Stimulated activated CD4-positive, alpha-beta T cell treated with anti-CD3 and anti-CD28 coated beads, TNF-alpha, amount 100 ng/mL, for 24 hours (primary cell): ENCODE measurements at places on chromosomes 5 and 9.

DNA sequence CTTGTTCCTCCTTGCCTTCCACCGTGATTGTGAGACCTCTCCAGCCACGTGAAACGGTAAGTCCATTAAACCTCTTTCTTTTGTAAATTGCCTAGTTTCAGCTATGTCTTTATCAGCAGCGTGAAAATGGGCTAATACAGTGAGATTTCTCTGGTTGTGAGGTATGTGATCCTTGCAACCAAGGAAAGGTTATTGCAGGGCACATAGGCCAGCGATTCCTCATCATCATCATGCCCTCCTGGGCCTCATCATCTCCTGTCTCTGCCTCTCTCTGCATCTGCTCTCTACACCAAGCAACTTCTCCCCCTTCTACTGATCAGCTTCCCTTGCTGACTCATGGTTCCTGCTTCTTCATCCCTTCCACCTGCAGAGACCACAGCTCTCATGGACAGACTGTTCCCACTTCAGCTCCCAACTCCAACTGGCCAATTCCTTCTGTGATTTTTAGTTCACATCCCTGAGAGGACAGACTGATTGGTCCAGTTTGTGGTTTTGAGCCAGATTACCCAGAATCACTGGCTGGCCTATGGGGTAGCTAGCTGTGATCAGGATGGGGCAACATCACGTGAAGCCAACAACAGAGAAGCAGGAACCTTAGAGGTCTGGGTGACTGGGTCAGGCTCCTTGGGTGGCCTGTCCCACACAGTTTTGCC lies 53.1 kb downstream of the LIX1 start:
- DNase-seq: no peak

DNA sequence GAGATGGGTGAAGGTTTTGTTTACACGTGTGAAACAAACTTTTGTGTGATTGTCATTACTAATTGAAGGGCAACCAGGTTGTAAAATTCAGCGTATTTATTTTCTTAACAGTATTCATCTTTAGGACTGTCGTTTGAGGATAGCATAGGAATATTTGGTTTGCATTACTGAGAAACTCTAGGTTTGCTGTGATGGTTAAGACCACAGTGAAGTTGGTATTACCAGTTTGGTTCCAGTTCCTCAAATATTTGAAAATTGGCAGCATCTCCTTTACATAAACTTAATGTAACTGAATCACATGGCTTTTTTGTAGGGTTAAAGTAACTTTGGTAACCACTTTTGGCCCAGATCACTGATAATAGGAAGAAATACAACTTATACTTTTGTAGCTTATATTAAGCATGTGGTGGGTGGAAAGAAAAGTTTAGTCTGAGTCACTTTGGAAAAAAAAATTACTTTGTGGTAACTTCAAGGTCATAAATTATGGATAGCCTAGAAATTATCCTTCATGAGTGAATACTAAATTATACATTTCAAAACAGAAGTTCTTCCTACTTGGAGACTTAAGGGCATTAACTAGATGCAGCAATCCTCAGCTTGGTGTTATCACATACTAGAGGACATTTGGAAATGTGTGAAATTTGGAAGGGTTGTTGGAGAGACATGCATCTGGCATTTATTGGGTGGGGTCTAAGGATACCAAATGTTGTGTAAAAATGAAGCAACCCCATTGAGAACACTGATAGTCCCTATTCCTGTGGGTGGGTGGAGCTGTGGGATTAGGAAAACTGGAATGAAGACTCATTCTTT lies 33.9 kb downstream of the G3BP1 start:
- no peak for DNase-seq

- no peak for DNase-seq
These were observed 11.9 kb downstream of the EHMT1 start for GRCh38 chr9:137630679-137631078.

DNA sequence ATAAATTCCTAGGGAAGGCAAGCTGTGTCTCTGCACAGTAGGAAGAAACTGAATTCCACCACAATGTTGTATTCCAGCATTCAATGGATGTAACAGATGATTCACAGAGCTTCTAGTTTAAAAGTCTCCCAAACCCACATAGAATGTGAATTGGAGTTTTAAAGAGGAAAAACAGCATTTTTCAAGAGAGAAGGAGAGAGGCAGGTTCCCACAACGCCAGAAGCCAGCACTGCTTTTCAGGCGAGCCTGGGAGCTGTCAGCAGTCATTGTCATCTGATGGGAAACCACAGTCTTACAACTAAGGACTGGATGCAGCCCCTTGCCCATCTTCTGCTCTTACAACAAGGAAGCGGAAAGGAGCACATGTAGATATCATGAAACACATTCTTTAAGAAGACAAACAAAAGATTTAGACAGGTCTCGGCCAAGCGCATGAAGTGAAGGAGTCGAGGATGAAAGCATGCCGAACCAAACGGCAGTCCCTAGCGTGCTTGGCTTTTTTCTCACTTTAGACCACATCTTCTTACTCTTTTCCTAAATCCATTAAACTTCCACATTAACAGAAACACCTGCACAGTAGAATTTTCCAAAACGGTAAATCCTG lies 638 bp downstream of the DIRAS2 start:
- no peak for DNase-seq

GRCh38 chr5:33690374-33691135 lies 201.2 kb downstream of the ADAMTS12 start:
- DNase-seq: no peak

DNA sequence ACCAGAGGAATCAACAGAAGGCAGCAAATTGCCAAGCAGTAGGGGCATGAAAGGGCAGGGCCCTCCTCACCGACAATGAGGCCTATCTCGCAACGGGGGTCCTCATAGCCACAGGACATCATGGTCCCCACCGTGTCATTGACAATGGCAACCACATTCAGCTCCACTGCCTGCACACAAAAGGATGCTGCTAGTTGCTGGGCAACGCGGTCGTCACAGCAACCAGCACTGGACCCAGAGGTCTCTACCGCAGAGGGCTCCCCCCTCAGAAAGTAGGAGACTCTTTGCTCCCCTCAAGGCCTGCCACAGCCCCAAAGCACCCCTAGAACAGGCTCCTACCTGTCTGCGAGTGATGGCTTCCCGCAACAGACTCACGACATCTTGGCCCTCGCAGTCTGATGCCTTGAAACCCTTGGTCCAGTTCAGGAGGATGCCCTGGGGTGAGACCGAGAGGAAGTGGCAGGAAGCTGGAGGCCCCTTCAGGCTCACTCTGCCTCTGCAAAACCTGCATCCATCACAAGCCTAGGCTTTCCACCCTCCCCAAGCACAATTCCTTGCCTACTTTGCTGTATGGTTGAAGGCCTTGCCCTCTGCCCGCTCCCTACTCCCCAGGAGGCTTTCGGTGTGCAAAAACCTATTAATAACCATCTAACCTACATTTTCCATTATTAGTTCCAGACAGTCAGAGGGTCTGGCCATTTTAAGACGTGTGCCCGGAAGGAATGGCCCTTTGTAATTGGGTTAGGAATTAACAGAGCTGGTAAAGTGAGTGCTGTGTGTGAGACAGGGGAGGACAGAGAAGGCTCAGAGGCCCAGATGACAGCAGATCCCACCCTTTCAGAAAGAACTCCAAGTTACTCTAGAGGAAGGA lies 15.2 kb downstream of the HK3 start:
- DNase-seq: no peak

DNA sequence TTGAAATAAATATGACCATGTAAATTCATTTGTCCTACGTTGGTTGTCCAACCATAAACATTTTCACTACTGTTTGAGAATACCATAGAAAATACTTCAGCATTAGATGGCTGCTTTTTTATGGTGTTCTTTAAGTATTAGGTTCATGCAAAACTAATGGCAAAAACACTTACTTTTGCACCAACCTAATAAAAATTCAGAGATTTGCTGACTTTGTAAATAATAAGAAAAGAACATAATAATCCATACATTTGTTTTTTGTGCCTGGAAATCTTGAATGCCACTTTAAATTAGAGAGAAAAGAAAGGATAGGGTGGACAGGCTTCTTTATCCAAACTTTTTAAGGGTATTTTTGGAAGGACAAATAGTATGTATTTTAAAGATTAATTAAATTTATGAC lies 719.7 kb upstream of the TYRP1 start:
- no peak for DNase-seq

GRCh38 chr5:100519075-100519474 lies 16.1 kb upstream of the FAM174A start:
- DNase-seq: no peak

DNA sequence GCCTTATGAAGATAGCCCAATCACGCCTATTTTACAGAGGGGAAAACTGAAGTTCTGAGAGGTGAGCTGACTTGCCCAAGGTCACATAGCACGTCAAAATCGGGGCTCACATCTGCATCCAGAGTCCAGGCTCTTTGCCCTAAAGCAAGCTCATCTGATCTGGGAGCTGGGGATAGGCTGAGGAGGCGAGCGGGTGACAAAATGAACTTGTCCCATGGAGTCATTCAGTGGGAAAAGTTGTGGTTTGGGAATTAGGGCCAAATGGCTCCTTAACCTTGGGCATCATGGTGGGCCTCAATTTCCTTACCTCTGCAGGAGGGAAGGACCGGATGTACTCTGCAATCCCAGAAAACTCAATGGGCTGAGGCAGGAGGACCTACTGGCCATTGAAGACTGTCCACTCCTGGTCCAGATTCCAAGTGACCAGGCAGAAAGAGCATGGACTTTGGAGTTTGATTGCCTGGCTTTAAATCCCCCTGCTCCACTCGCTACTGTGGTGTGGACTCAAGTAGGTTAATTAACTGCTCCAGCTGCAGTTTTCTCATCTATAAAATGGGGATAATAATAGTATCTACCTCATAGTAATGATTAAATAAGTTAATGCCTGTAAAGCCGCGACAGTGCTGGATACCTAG lies 160.4 kb downstream of the RGS3 start:
- no peak for DNase-seq

- DNase-seq: no peak
These were observed 40.6 kb upstream of the SLIT3 start for GRCh38 chr5:169341556-169341955.
